ENCODE measurements at places on chromosomes 11 and 22.

DNA sequence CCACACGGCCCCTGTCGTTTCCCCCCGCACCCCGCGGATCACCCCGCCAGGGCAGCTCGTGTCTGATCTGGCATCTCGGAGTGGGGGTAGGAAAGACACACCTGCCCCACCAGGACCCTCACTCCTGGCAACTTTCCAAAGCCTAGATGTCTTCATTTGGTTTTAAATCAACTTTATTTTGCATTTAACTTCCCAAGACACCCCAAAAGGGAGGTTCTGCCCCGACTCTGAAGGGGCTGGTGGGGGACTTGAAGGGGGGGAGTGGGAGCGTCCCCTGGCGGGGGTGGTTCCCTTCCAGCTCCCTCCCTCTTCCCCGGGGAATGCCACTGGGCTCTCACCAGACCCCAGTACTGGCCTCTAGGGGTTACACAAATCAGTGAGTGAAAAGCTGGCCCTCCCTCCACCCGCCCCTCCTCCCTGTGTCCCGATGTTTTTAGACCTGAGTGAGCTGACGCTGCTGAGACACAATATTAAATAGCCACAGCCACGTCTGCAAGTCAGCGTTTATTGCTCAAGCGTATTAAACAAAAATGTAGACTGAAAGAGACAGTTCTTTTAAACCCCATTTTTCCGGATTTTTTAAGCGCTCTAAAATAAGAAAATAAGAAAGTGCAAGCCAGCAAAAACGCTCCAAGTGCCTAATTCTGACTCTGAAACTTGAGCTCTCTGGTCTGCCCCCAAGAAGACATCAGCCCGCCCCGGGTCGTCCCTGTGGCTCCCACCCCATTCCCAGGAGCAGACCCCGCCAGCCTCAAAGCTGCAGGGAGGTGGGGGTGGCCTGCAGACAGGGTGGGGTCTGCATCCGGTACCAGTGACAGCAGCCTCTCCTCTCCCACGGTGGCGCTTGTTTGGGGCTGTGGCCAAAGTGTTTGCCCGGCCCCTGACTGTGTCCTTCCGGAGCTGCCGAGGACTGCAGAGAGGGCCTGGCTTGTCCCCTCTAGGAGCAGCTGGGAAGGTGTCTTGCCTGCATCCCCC, 1.1 kb upstream of the TTLL8 start:
- no peak for DNase-seq

- no peak for DNase-seq
Observed at GRCh38 chr11:123704341-123704740, 37.1 kb downstream of the ZNF202 start.

GRCh38 chr11:97995874-97996273, 1024.9 kb upstream of the CNTN5 start:
- DNase-seq: no peak

DNA sequence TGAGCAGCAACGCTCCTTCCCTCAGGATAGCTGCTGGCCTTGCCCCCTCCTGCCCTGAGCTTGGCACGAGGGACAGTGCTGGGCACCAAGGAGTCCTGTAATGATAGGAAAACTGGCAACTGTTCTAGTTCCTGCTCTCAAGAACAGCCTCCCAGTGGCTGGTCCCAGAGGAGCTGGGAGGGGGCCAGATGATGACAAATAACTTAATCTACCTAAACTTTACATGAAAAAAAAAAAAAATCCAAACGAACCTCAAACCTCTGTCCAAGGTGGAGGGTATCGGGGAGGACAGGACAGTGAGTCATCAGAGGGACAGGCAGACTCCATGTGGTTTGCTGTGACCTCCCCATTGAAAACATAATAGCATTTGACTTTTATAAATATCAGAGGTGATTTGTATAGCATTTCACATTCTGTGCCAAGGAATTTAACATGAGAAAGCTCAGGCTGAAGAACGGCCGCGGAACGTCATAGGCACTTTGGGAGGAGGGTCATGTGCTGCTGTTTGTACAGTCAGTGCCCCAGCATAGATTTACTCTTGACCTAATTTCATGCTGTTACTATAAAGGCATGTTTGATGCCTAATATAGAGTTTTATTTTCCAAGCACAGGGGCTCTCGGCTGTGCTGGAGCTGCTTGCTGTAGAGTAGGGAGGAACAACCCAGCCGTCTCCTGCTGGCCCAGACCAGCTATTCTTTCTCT, 98.2 kb upstream of the NNMT start:
- no peak for DNase-seq

GRCh38 chr11:763549-764321, 13.6 kb downstream of the GATD1 start:
- DNase-seq: no peak

- no peak for DNase-seq
Observed at GRCh38 chr11:504053-504993, 2.7 kb downstream of the RNH1 start.

Data from head of caudate nucleus (tissue), 42 donors.